ENCODE measurements at places on chromosomes 7 and 10.

DNA sequence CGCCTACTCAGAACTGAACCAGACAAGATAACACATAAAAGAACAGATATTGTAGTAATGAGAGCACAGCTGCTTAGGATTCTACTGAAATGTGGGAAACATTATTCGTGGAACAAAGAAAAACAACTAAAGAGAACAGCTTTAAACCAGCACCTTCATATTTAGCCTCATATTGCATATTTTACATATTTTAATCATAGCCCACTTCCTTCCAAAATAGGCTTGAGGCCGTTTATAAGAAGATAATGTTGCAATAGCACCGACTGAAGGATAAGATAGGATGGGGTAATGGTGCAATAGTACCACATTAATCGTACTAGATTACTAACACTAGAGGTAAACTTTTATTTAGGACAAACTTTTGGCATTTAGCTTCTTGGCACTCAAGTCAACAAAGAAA is 71.3 kb downstream of the KCND2 start:
- DNase-seq: no peak

DNA sequence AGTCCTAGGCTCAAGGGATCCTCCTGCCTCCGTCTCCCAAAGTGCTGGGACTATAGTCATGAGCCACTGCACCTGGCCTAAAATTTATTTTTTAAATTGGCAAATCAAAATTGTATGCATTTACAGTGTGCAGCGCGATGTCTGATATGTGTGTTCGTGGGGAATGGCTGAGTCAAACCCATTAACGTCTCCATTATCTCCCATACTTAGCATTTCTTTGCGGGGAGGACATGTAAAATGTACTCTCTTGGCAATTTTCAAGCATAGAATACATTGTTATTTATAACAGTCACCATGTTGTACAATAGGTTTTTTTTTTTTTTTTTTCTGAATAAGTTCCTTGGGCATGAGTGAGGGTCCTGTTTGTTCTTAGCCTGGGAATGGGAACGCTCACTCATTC is 3.8 kb downstream of the TMEM184A start:
- no peak for DNase-seq

GRCh38 chr7:4799508-4800268 is 24.3 kb downstream of the AP5Z1 start:
- DNase-seq: no peak

DNA sequence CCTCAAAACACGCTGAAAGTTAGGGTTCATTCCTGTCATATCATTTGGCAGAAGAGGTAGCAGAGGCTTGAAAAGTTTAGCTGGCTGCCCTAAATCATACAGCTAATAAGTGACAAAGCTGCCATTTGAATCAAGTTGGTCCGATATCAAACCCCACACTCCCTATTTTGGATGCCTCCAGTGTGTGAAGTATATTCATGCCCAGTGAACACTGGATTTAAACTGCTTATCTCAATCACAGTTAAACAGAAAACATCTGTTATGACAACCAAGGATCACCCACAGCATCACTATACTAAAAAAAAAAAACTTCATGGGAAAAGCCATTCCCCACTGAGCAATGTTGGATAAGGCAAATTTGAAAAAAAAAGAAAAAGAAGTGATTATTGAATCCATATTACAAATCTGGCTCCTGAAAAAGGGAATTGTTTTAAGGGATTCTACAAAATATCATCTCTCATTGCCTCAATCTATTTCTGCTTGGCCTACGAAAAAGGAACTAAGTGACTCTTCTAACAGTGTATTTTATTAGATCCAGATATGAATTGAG is 48.3 kb downstream of the ABCB1 start:
- DNase-seq: no peak

GRCh38 chr7:133349101-133349500 is 96.2 kb downstream of the EXOC4 start:
- DNase-seq: no peak

All from activated T-helper 1 cell treated with Interleukin-2 at 50 U/mL for 16 hours (primary cell).